Midbrain (tissue), 1 donor: ENCODE measurements at places on chromosomes 12 and 14.

- peak; percentile 90 for DNase-seq
These were observed at the start of gene CD63 for GRCh38 chr12:55728939-55729818. CD63 (minus strand) TSS chr12:55729009; CDS start chr12:55728341, 668 bp downstream.

GRCh38 chr12:107306141-107306659 is 212.9 kb upstream of the CRY1 start:
- DNase-seq, result no peak

DNA sequence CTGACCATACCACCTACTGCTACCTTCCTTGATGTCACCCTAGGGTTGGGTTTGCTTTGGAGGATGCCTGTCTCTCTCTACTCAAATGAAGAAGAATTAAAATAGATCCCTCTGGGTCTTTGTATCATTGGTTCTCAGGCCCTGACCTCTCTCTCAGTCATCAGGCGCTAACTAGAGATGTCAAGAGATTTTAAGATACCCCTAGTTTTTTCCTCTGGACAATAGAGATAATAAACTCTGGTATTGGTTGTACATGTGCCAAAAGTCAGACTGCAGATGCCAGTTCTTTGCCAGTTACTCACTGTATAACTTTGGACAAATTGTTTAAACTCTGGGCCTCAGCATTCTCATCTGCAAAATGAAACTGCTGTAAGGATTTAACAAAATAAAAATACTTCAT is 31.5 kb downstream of the ITPR2 start:
- DNase-seq, result no peak

DNA sequence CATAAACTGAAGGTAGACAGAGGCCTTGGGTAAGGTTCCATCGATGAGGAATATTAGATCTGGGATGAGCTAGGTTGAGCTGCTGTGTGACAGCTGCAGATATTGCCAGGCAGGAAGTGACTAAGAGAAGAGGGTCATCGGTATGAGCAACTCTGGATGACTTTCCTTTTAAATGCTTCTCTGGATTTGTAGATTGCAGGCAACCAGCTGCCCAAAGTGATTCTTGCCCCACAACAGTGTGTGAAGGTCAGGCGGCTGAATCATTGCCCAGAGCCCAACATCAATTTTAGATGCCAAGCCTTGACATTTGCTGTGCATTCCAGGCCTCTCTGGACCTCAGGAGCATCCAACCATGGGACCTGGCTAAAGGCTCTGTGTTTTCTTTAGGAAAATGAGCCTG is 255.9 kb downstream of the DPF3 start:
- no peak for DNase-seq

DNA sequence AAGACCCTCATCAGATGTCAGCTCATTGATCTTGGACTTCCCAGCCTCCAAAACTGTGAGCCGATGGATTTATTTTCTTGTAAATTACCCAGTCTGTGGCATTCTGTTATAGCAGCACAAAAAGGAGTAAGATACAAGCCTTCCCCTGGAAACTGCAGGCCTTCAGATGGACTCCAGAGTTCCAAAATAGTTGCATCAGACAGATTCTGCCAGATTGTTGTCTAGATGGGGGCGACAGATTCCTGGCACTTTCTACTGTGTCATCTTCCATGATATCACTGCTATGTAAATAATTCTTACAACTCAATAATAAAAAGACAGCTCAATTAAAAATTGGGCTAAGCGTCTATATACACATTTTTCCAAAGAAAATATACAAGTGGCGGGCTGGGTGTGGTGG is 17.2 kb upstream of the MARK3 start:
- DNase-seq, result no peak

DNA sequence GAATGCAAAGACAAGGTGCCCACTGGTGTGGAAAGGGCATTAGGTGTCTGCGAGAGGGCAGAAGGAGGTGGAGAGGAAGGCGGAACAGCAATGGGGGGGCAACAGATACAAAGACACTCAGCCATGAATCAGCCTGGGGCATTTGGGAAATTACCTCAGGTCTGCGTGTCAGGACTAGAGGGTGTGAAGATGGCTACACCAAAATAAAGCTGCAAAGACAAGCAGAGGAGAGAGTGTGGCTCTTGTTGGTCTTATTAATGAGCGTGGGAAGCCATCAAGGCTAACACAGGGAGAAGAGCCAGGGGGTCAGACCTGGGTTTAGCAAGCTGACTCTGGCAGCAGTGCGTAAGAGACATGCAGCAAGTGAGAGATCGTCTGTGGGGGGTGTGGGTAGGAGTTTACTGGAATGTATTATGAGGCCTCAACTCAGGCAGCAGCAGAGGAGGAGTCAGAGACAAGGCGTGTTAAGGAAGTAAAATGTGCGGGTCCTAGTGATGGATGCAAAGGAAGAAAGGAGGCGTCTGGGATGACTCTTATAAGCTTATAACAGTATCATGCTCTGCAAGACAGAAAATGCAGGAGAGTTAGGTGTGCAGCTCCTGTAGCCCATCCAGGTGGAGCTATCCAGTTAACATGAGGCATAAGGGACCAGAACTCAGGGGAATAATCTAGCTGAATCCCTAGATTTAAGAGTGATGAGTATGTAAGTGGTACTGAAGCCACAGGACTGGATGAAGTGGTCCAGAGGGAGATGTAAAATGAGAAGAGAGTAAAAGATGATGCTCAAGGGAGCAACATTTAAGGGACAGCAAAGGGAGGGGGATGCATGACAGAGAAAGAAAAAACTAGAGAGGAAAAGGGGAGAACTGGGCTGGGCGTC is 50.4 kb downstream of the KCNK10 start:
- DNase-seq, result no peak

DNA sequence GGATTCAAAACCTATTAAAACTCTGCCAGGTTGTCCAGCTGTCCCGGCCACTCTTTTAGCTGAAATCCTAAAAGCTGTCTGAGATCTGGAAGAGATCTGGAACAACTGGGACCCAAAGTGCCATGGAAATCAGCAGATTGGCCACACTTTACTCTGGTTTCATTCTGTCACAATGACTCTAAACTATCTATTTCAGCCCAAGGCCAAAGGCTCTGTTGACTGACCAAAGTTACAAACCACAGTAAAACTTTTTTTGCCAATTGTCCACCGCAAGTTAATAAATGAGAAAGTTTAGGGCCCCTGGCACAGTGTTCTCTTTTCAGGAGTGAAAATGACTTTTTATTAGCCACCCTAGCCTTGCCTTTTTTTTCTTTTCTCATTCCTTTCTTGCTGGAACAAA is 113.4 kb upstream of the CPM start:
- DNase-seq, result no peak

GRCh38 chr14:73467800-73468199 is 9.5 kb upstream of the NUMB start:
- DNase-seq, result no peak

DNA sequence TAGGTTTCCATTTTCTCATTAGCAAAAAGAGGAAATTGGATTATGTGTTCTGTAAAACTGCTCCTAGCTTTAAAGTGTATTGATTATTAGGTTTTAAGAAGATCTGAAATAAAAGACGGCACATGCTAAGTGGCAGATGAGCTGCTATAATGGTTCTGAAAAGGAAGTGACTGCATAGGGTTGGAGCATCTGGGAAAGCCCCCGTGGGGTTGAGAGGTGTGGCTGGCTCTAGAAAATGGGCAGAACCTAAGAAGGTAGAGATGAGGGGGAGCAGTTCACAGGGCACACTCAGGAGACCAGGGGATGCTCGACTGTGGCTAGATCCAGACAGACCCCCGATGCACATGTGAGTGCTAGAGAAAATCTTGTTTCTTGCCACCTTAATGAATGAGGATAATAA is 1.9 kb downstream of the IFNG-AS1 start:
- no peak for DNase-seq

GRCh38 chr14:32552766-32553165 is 223.7 kb downstream of the AKAP6 start:
- DNase-seq, result no peak

- no peak for DNase-seq
These were observed 138.1 kb upstream of the PLXNC1 start for GRCh38 chr12:94010307-94010706.

GRCh38 chr14:61751475-61751989 is 10.7 kb upstream of the SNAPC1 start:
- DNase-seq, result no peak

DNA sequence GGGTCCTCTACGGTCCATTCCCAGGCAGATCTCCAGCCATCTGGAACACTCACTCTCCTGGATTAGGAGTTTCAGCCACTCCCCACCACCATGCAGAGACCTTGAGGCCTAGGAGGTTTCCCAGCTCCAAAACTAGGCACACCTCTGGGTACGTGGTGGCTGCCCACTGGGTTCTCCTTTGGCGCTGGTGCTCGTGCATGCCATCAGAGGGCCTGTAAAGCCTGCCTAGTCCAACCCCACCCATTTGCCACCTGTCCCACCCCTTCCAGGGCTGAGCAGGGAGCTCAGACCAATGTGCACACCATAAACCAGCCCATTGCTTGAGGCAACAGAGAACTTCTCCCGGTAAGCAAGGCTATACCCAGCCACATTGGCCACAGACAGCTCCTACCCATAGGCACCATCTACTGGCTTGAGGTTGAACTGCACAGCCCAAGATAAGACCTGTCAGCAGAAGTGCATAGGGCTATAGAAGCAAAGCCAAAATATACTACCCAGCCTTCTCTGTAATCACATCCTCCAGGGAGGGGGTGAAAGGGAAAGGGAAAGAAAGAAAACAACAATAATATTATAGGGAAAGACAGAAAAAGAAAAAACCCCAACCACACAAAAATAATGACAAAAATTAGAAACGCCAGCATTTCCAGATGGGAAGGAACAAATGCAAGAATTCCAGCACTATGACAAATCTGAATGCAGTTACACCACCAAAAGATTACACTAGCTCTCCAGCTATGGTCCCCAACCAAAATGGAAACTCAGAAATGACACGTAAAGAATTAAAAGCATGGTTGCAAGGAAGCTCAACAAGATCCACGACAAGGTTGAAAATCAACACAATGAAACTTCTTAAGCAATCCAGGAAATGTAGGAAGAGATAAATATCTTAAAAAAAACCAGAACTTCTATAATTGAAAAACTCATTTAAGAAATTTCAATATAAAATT is 111.9 kb upstream of the CCDC175 start:
- peak; percentile 23 for DNase-seq
